ENCODE measurements at places on chromosomes 11 and 22. TPM values are rescaled to one million over a fixed set of nuclear protein-coding genes. Genes with fewer than 3 reads are reported as not detected.

DNA sequence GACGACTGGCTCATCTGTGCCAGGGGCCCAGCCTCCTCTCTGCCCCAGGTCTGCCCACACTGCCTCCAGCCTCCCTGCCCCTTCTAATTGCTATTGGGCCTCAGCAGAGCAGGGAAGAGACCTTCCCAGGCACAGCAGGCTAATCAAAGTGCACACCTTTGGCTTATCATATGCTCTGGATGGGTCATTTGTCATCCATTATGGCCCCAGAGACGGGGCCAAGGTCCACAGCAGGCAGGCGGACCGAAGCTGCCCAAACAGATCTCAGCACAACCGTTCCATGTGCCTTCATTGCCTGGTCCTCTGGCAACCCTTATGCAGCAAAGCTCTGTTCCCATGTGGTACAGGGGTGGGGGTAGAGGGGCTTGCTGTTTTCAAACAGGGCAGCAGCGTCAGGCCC is 66.6 kb downstream of the TP53I11 start:
- no peaks in the 10 kb centered on the region for H3K27me3 ChIP-seq
- DNase-seq: peak; percentile 87
- no peak overlapping the region for H3K4me3 ChIP-seq
- peak overlapping the region; percentile 77 for H3K27ac ChIP-seq

DNA sequence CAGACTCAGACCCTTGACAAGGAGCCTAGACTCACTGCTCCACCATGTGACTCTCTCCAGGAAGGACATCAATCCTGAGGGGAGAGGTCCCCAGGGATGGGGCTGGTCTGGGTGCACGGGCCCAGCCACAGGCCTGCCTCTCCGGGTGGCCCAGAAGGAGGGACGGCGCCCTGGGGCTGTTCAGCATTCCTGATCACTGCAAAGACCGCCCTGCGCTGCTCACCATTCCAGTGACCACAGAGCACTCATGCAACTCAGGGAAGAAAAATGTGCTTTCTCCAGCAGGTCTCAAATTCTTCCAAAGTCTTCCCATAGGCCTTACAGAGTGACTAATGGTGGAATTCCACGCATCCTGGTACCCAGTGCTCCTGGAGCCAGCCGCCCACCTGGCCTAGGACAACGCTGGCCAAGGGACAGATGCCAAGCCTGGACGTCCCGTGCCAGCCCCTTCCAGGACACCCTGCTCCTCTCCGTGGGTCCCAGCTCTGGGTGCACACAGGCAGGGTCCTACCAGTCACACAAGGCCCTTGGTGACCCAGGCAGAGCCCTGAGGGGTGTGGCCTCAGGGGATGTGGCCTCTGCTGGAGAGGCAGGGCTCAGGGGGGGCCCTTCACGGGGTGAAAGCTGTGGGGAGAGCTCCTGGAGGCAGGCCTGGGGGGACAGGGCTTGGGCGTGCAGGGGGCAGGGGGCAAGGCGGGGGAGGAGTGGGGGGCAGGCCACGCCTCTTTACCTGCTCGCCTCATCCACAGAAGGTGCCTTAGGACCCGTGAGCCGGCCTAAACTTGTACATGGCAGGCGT is 178.8 kb downstream of the IGLL1 start:
- H3K36me3 ChIP-seq: no peaks in the 10 kb centered on the region
- peaks cover 17% of the 10 kb centered on the region for H3K4me1 ChIP-seq
- no peak for DNase-seq
- H3K27ac ChIP-seq: peak overlapping the region; percentile 26
- no peaks in the 10 kb centered on the region for H3K27me3 ChIP-seq

DNA sequence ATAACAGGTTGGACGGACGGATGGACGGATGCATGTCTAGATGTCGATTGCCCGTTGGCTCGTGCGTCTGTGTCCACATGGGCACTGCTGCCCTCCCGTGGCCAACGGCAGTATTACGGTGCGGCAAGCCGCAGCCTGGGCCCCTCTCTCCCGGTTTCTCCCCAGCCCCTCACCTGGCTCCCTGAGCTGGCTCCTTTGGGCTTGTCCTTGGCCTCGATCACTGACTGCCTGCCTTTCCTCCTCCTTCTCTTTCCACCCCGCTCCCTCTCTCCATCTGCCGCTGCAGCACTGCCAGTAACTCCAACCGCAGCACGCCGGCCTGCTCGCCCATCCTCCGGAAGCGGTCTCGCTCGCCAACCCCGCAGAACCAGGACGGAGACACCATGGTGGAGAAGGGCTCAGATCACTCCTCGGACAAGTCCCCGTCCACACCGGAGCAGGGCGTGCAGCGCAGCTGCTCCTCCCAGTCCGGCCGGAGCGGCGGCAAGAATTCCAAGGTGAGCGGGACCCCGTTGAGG is 77.3 kb downstream of the SCN3B start:
- H3K4me1 ChIP-seq: peaks cover 6% of the 10 kb centered on the region
- H3K4me3 ChIP-seq: no peak overlapping the region
- H3K27ac ChIP-seq: no peak overlapping the region
- H3K27me3 ChIP-seq: no peaks in the 10 kb centered on the region
- no peak for DNase-seq

DNA sequence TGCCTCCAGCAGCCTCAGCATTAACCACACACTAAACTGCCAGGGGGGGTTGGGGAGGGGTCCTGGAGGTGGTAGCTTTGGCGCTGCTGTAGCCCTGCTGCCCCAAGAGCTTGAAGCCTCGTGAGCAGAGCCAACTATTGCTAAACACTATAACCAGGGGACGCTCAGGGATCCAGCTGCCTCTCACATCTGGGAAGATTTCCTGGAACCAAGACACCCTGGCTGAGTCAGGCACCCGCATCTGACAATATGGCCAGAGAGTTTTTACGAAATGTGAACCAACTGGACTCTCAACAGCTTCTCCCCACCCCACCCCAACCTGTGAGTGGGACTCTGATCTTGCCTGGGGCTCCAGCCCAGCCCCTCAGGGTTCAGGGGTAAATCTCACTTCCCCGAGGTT is 14.3 kb downstream of the C1QTNF6 start:
- H3K27me3 ChIP-seq: no peaks in the 10 kb centered on the region
- DNase-seq: no peak
- H3K4me3 ChIP-seq: no peak overlapping the region
- H3K27ac ChIP-seq: no peak overlapping the region

DNA sequence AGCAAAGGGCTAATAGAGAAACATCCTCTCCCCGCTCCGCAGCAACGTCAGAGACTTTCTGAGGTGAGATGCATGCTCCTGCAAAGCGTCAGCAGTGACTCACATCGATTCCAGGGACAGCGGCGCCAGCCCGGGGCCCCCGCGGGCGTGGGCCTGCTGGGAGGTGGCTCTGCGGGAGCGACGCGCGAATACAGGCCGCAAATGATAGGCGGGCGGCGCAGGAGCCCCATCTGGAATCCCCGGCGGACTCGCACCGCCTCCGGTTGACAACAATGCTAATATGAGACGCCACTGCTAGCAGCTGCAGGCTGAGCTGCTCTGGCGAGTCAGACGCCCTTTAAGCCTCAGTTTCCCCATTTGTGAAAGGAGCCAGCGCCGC is 557 bp downstream of the RANGAP1 start:
- H3K4me1 ChIP-seq: peaks cover 14% of the 10 kb centered on the region
- DNase-seq: peak; percentile 91
- H3K36me3 ChIP-seq: peaks cover 32% of the 10 kb centered on the region
- peak overlapping the region; percentile 95 for H3K4me3 ChIP-seq
- H3K27ac ChIP-seq: peak overlapping the region; percentile 95
- H3K27me3 ChIP-seq: no peaks in the 10 kb centered on the region

GRCh38 chr11:9757809-9758636 is 94.1 kb downstream of the SWAP70 start:
- H3K4me1 ChIP-seq: peaks cover 25% of the 10 kb centered on the region
- H3K27me3 ChIP-seq: no peaks in the 10 kb centered on the region
- no peaks in the 10 kb centered on the region for H3K36me3 ChIP-seq
- peak; percentile 81 for DNase-seq

DNA sequence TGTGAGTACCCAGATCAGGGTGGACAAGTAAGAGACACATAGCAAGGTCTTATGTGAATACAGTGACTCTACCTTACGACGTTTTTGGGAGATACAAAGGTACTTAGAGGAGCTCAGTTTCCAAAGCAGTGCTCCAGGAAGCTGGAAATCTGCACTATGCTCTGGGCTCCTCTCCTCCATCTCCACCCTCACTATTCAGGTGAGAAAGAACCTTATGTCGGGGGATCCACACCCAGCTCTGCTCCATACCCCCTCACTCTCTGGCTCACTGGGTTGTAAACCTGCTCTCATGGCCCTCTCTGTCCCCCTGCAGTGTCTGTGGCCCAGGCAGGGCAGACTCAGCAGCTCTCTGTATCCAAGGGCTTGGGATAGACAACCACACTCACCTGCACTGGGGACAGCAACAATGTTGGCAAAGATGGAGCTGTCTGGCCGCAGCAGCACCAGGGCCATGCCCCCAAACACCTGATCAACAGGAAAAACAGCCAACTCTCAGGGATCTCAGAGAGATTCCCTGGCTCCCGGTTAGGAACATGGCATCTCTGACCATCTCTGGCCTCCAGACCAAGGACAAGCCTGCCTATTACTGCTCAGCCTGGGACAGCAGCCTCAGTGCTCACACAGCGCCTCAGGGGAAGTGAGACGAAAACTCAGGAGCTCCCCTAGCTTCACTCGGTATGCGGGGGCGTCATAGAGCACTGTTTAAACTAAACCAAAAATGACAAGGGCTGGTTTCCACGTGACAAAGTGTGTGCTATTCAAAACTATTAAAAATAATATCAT is 60.9 kb upstream of the TOP3B start:
- DNase-seq: no peak
- H3K36me3 ChIP-seq: no peaks in the 10 kb centered on the region
- no peaks in the 10 kb centered on the region for H3K4me1 ChIP-seq
- H3K4me3 ChIP-seq: no peak overlapping the region

DNA sequence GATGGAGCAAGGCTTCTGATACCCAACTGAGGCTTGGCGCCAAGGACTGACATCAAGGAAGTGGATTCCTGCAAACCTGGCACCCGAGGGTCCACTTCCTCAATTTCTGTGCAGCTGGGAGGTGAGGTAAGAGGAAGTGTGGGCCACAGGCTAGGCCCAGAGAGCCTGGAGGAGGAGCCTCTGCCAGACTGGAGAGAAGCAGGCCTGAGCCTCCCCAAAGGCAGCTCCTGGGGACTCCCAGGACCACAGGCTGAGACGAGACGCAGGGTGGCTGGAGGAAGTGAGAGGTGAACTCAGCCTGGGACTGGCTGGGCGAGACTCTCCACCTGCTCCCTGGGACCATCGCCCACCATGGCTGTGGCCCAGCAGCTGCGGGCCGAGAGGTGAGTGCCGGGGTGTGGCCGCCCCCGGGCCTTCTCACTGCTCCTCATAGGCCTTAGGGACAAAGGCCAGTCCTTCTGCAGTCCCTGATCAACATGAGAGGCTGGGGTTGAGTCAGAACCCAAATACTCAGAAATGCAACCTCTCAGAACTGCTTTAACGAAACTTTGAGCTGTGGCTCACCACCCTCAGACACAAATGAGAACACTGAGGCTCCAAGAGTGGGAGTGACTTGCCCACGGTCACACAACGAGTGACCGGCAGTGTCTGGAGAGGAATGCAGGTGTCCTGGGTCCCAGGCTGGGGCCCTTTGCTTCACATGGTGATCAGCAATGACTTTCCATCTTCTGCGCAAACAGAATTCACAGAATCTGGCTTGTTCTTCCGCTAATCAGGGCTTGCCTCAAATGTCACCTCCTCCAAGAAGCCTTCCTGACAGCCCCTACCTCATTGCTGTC is at the start of gene NCF4:
Gene NCF4, plus strand, starts transcription at position 186 of the 839 bp plus-strand sequence. Its CDS starts 166 bp downstream, at position 352.
- no peaks in the 10 kb centered on the region for H3K36me3 ChIP-seq
- no peak within 1 kb of the TSS for H3K4me3 ChIP-seq
- peak; percentile 13 for DNase-seq

GRCh38 chr11:133977067-133977677 is 20.4 kb upstream of the IGSF9B start:
- peaks cover 23% of the 10 kb centered on the region for H3K27me3 ChIP-seq
- no peaks in the 10 kb centered on the region for H3K4me1 ChIP-seq
- no peaks in the 10 kb centered on the region for H3K36me3 ChIP-seq
- no peak overlapping the region for H3K27ac ChIP-seq

- no peak overlapping the region for H3K27ac ChIP-seq
- H3K4me1 ChIP-seq: no peaks in the 10 kb centered on the region
- DNase-seq: no peak
- no peaks in the 10 kb centered on the region for H3K27me3 ChIP-seq
- no peak overlapping the region for H3K4me3 ChIP-seq
- H3K36me3 ChIP-seq: no peaks in the 10 kb centered on the region
Observed at GRCh38 chr22:40498420-40499208, 128.2 kb downstream of the SGSM3 start.

GRCh38 chr11:2928605-2929530 is at the start of gene PHLDA2:
Gene PHLDA2 (minus strand): TSS chr11:2929420. CDS start chr11:2929364, 56 bp downstream.
- H3K27ac ChIP-seq: peak within 1 kb of the TSS; percentile 89
- peaks cover 51% of the 10 kb centered on the region for H3K27me3 ChIP-seq
- peak within 1 kb of the TSS; percentile 52 for H3K4me3 ChIP-seq
- DNase-seq: no peak

DNA sequence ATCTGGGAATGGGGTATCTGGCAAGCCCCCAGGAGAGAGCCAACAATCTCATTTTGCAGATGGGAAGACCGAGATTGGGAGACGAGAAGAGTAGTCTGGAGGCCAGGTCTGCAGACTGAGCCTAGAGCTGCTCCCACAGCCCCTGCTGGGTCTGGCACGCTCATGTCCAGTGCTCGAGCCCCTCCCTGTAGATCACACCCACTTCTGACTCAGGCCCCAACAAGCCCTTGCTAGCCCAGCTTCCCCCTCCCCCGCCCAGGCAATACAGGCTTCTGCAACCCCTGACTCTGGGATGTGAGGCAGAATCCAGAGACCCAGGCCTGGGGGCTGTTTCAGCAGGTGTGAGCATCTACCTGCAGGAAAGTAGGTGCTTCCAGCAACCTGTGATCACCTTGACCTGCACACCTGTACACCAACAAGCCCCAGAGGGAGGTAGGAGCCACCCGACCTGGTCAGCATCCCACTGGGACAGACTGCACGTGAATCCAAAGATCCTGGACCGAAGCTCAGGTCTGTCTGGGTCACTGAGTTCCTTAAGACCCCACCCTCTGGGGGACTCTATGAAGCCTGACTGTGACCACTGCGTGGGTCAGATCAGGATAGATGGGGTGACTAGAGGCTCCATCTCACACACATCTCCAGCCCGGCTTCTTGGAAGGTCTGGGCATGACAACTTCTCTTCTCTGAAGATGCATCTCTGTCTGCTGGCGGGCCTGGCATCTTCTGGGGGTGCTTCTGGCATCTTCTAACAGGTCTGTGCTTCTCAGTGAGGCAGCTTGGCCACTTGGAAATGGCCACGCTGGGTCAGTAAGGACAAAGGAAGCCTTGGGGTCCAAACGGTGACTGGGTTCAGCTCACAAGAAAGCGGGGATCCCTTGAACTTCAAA is 29.3 kb downstream of the LINC01488 start:
- no peaks in the 10 kb centered on the region for H3K27me3 ChIP-seq
- H3K27ac ChIP-seq: no peak overlapping the region
- no peaks in the 10 kb centered on the region for H3K36me3 ChIP-seq
- H3K4me1 ChIP-seq: peaks cover 2% of the 10 kb centered on the region
- no peak overlapping the region for H3K4me3 ChIP-seq

F2 gene
- polyA plus RNA-seq: 0.28 TPM

CNGA4 gene
- 0.16 TPM for polyA plus RNA-seq

APOL6 gene
- polyA plus RNA-seq: 37.0 TPM

ACRV1 gene
- polyA plus RNA-seq: 0.27 TPM

WNT7B gene
- polyA plus RNA-seq: 0.33 TPM

C11orf86 gene
- 16.0 TPM for polyA plus RNA-seq

OR52I1 gene
- polyA plus RNA-seq: 0.03 TPM
